Karpas-422 (cell line): ENCODE measurements at places on chromosomes 2 and 18.

- peak; percentile 83 for DNase-seq
Observed at GRCh38 chr18:14086458-14087231, 45.6 kb downstream of the ZNF519 start.

GRCh38 chr18:27413495-27414401 is 228.6 kb upstream of the CHST9 start:
- no peak for DNase-seq

DNA sequence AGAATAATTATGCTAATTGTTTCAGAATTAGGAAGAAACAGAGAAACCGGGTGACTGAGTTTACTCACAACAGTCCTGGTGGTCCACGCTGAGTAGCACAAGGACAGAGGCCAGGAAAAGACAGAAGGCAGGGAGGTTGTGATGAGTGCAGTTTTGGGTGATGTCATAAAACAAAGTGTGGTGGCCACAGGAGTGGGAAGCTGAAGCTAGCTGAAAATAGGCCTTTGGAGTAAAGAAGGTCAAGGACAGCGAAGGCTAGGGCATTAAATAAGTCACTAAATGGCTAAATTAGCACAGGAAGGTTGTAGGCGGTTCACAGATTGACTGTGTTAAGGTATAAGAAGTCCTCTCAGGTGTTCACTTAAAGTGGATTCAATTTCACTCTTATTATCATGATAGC is 120.9 kb upstream of the TTN start:
- no peak for DNase-seq

DNA sequence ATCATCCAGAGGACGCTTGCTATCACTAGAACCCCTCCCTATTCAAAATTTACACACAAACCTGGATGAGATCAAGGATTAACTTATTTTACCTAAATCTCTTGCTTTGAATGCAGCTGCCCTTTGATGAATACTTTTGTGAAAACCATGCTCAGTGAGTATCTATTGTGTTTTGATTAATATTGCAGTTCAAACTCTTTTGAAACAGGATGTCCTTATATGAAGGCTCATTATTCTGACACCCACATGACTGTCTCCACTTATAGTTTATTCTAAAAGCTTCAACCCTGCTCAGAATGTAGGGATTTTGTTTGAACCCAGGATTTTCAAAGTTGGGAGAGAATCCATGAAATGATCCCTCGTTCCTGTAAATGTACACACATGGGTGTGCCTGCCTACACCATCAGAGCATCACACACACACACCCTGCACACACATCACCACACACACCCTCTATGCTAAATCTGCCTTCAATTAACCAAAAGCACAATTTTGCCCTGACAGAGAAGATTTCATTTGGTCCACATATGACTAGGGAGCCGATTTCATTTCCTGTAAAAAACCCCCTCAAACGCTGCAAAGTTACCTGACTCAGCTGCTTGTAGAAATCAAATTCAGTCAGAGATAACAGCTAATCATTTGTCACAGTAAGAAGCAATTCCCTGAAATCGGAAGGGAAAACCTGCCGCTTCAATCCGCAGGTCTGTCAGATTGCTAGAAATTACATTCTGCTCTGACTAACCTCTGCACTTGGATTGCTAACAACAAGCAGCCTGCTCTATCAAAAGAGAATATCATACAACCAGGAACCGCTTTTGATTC is 65.2 kb downstream of the ZEB2 start:
- no peak for DNase-seq

GRCh38 chr2:168448980-168449379 is 7.1 kb upstream of the CERS6 start:
- DNase-seq, result no peak

GRCh38 chr2:230225486-230225885 is at the start of gene SP140:
Gene SP140 (plus strand): TSS chr2:230225736. CDS start chr2:230225845, 109 bp downstream.
- peak; percentile 78 for DNase-seq

DNA sequence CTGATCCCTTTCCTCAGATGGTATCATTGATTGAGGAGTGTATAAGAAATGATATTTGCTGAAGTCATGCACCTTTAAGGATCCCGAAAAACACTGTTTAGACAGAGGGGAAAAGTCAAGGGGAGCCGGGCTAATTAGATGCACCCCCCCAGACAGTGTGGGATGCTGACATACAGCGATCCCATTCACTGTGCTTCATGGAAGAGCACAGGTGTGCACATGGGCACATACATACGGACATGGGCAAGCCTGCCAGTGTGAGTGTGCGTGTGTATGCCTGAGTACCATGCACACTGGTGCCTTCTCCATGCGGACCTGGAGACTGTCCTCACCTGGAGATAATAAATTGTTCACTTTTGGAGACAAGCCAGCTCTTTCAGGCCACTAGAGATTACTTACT is 22.6 kb downstream of the MEIS1 start:
- no peak for DNase-seq

- no peak for DNase-seq
Observed at GRCh38 chr2:112644155-112644932, 1.4 kb upstream of the SLC20A1 start.

DNA sequence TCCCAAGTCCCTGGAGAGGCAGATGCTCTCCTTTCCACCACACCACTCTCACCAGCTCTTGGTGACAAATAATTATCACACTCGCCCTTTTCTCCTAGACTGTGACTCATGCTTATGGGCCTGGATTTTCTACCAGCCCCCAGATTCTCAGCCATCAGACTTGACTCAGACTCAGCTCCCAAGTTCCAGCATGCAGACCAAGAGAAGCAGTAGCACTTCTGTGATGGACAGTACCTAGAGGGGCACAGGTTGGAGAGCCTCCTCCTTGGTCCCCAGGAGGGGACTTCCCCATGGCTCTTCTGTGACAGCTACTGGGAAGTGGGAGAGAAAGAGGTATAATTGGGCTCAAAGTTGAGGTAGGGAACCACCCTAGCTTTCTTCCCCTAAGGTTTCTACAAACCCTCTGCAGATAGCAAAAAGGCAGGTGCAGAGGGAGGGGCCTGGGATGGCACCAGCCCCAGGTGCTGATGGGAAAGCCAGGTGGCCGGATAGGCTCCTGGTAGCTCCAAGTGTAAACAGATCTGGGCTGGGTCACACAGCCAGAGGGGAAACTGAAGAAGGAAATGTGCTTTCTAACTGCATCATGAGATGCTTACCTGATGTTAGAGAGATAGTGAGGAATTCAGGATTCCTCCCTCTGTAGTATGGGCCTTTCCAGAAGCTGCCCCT is 4.1 kb downstream of the TCF23 start:
- no peak for DNase-seq

DNA sequence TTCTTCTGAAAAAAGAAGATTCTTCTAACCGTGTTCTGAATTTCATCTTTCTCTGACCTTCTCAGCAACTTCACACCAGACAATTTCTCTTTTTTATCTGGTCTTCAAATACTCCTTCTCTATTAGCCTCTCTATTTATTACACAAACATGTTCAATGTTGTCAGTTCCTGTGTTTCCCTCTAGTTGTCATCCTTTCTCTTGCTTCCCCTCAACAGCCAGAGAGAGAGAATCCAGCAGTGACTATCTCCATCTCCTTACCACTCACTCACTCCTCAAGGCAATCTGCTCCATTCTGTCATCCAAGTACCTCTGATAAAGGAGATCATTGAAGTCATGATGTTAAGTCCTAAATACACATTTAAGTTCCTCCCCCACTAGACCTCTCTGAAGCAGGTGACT is 491.9 kb upstream of the CHAC2 start:
- no peak for DNase-seq
